Tracheal epithelial cell (primary cell): ENCODE measurements at places on chromosomes 5 and 9. TPM values are rescaled to one million over a fixed set of nuclear protein-coding genes. Genes with fewer than 3 reads are reported as not detected.

TMEM171 gene
- 2.2 TPM in 1 of 2 replicates, not detected in the other for total RNA-seq

ISOC1 gene
- total RNA-seq, result 12.5 and 17.7 TPM in 2 replicates

KIF27 gene
- total RNA-seq, result 2.8 and 3.9 TPM in 2 replicates

NEUROG1 gene
- not detected in 2 replicates for total RNA-seq
